ENCODE measurements at places on chromosomes 7 and 10.

GRCh38 chr7:147563669-147564068 lies 1026.9 kb upstream of the C7orf33 start:
- no peak for DNase-seq

DNA sequence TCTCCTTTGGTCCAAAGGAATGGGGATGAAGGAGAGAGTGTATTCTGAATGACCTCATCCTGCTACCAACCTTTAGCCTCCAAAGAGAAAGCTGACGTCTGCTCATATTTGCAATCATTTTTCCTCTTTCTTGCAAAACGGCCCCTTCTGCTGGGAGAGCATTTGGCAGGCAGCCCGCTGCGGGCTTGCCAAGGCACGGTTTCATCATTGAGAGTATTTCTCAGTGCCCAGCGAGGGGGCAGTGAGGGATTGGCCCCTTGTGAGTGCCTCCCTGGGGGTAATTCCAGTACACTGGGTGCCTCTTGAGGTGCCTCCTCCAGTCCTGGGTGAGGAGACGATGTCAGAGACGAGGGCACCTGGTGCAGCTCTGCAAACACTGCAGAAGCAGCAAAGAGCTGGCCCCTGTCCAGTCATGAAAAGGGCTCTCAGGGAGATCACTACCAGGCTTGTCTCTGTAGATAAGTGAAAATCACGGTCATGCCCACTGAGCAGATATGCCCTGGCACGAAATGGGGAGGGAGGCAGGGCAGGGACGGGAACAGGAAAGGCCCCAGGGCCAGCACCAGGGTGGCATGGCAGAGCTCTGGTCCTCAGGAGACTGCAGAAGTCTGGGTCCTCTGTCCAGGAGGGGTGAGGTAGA lies 48.7 kb upstream of the SHH start:
- DNase-seq = no peak

DNA sequence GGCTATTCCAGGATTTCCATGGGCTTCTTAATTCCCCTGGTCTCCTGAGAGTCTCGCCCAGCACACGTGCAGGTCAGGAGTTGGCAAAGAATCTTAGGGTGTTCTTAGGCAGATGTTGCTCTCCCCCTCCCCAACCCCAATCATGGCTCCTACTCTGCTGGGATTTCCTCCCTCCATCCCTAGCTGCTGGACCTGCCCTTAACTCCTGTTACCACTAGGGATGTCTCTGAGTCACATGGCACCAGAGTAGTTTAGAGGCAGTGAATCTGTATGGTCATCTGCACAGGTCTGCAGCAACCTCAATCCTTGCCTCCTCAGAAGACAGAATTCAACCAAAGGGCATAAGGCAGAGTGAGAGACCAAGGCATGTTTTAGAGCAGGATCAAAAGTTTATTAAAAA lies 51.8 kb upstream of the CHST3 start:
- no peak for DNase-seq

GRCh38 chr10:90621577-90621976 lies 236.3 kb downstream of the HTR7 start:
- DNase-seq = no peak

DNA sequence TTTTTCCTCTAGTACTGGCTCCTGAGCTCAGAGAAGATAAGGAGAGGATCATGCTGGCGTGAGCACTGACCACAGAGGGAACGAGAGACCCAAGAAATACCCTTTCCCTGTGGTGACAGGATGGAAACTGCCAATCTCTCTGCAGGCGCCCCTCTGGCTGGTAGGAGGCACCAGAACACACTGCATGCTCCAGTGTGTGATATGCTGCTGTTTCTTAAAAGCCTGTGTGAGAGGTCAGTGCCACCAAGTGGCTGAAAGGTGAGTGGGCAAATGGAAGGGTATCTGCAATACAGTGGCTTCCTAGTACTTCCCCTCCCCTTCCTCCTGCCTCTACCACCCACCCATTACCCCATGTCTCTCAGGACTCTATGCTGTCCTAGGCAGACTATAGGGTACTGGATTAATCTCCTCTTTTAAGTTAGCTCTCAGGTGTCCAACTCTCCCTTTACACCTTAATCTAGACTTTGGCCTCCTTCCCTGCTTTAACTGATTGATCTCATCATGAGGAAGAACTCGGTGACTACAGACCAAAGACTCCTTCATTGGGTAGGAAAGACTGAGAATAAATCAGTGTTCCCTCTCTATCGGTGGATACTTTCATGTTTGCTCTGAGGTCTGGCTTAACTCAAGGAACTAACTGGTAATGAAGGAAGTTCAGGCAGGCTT lies 283.6 kb downstream of the ADRA2A start:
- peak; percentile 4 for DNase-seq

GRCh38 chr10:131187926-131188325 lies 123.6 kb downstream of the TCERG1L start:
- DNase-seq = no peak

- DNase-seq = no peak
Observed at GRCh38 chr10:31288962-31289361, 30.1 kb upstream of the ZEB1 start.

DNA sequence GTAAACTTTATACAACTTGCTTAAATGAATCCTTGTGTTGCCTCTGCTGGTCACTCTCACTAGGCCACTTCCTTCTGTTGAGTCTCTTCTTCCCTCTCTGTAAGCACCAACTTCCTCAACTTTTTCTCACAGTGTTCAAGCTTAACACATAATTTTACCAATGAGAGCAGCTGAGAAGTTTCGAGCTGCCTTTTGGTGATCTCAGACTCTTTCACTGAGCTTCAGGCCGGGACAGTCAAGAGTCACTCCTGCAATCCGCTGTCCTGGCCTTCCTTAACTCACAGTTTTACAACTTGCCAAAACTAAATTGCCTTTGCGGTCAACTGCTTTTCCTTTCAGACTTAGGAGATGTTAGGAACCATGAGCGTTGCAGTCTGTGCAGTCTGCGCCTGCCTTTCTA lies 47.4 kb downstream of the PRPF18 start:
- no peak for DNase-seq

GRCh38 chr7:70072220-70072619 lies 473.9 kb downstream of the AUTS2 start:
- DNase-seq = no peak
